Fibroblast of lung (primary cell): ENCODE measurements at places on chromosomes 5 and 9. TPM values are rescaled to one million over a fixed set of nuclear protein-coding genes. Genes with fewer than 3 reads are reported as not detected.

LCN15 gene
- polyA plus RNA-seq: not detected in 2 replicates

SPINK6 gene
- polyA plus RNA-seq: not detected in 2 replicates

MARVELD2 gene
- polyA plus RNA-seq: 2.9 and 5.1 TPM in 2 replicates

TUBB4B gene
- 332 and 663 TPM in 2 replicates for polyA plus RNA-seq

WNK2 gene
- polyA plus RNA-seq: not detected in 2 replicates

LMX1B gene
- polyA plus RNA-seq: not detected in 2 replicates

GRCh38 chr9:23586906-23587305, 239.1 kb downstream of the ELAVL2 start:
- DNase-seq: no peak
- H3K27ac ChIP-seq: no peak overlapping the region
- no peaks in the 10 kb centered on the region for H3K4me1 ChIP-seq
- H3K36me3 ChIP-seq: no peaks in the 10 kb centered on the region
- H3K4me3 ChIP-seq: no peak overlapping the region
- H3K27me3 ChIP-seq: no peaks in the 10 kb centered on the region

DNA sequence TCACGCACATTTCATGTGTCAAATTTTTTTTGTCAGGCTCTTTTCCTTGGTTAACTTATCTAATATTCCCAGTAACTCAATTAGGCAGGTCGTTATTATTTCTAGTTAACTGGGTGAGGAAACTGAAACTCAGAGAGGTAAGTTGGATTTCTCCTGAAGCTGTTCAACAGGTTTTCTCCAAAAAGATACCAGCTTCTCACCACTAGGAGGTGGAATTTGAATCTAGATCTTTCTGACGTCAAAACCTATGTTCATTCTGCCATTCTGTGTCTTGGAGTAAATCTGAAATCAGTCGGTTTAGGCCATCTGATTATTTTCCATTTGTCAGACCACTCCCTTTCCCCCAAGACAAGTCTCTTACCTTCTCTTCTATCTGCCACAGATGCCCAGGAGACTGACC, 572.9 kb downstream of the ACTL7B start:
- H3K4me1 ChIP-seq: no peaks in the 10 kb centered on the region
- no peak overlapping the region for H3K27ac ChIP-seq
- DNase-seq: no peak

GRCh38 chr5:9977070-9977469, 272.6 kb downstream of the ATPSCKMT start:
- no peak for DNase-seq
- H3K27me3 ChIP-seq: peaks cover 2% of the 10 kb centered on the region
- no peaks in the 10 kb centered on the region for H3K36me3 ChIP-seq
- H3K4me3 ChIP-seq: no peak overlapping the region
- no peaks in the 10 kb centered on the region for H3K4me1 ChIP-seq

DNA sequence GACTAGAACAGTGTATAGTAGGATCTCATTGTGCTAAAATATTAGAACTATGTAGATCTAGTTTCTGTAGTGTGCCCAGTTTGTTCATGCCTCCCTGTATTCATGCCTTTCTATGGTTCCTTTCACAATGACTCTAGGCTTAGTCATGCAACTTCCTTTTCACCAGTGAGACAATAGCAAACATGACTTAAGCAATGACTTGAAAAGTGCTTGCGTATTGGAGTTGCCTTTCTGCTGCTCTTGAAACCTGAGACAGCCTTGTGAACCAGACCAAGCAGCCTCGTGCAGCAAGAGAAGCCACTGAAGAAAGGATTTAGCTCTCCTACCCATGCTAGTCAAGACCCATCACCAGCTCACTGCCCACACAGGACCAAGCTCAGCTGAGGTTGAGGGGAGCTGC, 294.5 kb upstream of the TAS2R1 start:
- DNase-seq: peak; percentile 96
- peaks cover 7% of the 10 kb centered on the region for H3K4me1 ChIP-seq
- H3K27me3 ChIP-seq: no peaks in the 10 kb centered on the region
- H3K36me3 ChIP-seq: no peaks in the 10 kb centered on the region

DNA sequence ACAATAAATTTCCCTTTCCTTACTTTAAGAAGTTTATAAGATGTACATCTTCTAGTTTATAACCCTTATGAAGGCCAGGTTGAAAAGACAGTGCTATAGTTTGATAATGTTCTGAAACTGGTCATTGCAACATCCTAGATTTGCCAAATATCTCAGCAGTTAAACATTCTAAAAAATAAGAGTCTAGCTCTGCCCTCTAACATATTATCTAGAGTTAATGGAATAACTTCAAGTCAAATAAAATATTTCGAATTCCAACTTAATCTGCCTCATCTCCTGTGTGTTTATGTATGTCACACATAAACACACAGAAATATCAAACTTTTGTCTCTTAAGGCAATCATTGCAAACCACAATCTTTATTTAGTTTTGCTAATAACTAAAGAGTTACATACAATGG, 796.6 kb downstream of the TLE1 start:
- H3K27ac ChIP-seq: no peak overlapping the region
- no peaks in the 10 kb centered on the region for H3K4me1 ChIP-seq
- no peaks in the 10 kb centered on the region for H3K27me3 ChIP-seq
- no peak overlapping the region for H3K4me3 ChIP-seq

- no peaks in the 10 kb centered on the region for H3K27me3 ChIP-seq
- no peak overlapping the region for H3K4me3 ChIP-seq
- H3K4me1 ChIP-seq: no peaks in the 10 kb centered on the region
- no peaks in the 10 kb centered on the region for H3K36me3 ChIP-seq
- DNase-seq: no peak
Observed at GRCh38 chr5:69137807-69138206, 29.1 kb upstream of the CCNB1 start.

DNA sequence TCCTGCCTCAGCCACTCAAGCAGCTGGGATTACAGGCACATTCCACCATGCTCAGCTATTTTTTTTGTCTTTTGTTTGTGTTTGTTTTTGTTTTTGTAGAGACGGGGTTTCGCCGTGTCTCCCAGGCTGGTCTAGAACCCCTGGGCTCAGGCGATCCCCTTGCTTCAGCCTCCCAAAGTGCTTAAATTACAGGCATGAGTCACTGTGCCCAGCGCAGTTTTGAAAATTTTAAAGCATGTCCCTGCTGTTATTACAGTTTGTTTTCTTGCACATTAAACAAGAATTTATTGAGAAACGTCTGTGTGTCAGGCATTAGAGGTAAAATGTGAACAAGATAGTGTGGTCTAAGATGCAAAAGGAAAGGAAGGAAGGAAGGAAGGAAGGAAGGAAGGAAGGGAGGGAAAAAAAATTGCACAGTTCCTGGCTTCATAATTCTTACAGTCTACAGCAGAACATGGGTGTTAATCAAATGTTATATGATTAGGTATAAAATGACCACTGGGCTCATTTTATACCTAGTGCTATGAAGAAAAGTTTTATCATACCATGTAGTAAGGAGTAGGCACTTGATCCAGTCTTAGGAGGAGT, 205.4 kb downstream of the SNX18 start:
- H3K4me3 ChIP-seq: no peak overlapping the region
- H3K4me1 ChIP-seq: peaks cover 20% of the 10 kb centered on the region
- peak; percentile 53 for DNase-seq
- no peaks in the 10 kb centered on the region for H3K36me3 ChIP-seq
- no peaks in the 10 kb centered on the region for H3K27me3 ChIP-seq

DNA sequence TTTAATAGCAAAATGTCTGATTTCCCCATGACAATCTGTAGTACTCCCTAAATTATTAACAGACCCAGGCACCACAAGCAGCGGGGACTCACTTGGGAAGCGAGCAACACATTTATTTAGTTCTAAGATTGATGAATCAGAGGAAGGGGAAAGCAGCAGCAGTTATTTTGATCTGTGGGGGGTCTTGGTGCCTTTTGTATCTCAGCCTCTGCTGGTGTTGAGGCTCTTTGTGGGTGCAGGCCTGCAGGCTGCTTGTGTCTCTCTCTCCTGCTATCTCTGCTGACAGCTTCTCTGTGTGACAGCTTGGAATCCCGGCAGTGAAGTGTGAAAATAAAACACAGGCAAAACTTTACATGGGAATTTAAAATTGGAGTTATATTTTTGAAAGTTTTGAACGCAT, 878.2 kb upstream of the DMAC1 start:
- H3K36me3 ChIP-seq: no peaks in the 10 kb centered on the region
- no peak overlapping the region for H3K27ac ChIP-seq
- H3K4me1 ChIP-seq: no peaks in the 10 kb centered on the region
- no peaks in the 10 kb centered on the region for H3K27me3 ChIP-seq

- no peak for DNase-seq
- peaks cover 30% of the 10 kb centered on the region for H3K27me3 ChIP-seq
Observed at GRCh38 chr5:181050016-181050415, 9.9 kb downstream of the BTNL9 start.

DNA sequence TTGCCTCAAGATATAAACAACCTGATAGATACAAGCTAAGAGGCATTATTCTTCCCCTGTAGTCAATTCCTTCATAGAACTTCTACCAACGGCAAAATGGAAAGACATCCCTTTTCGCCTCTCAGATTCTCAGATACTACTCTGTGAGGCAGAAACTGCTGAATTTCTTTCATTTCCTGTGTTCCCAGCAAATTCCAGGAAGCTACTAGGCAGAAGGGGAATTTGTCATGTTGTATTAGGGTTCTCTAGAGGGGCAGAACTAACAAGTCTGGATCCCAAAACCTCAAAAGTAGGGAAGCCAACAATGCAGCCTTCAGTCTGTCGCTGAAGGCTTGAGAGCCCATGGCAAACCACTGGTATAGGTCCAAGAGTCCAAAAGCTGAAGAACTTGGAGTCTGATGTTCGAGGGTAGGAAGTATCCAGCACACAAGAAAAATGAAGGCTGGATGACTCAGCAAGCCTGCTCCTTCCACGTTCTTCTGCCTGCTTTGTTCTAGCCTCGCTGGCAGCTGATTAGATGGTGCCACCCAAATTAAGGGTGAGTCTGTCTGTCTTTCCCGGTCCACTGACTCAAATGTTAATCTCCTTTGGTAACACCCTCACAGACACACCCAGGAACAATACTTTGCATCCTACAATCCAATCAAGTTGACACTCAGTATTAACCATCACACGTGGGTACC, 15.2 kb downstream of the RNF180 start:
- DNase-seq: peak; percentile 29
- no peaks in the 10 kb centered on the region for H3K4me1 ChIP-seq
- H3K27me3 ChIP-seq: no peaks in the 10 kb centered on the region
- no peak overlapping the region for H3K27ac ChIP-seq
- H3K36me3 ChIP-seq: no peaks in the 10 kb centered on the region
- H3K4me3 ChIP-seq: no peak overlapping the region

DNA sequence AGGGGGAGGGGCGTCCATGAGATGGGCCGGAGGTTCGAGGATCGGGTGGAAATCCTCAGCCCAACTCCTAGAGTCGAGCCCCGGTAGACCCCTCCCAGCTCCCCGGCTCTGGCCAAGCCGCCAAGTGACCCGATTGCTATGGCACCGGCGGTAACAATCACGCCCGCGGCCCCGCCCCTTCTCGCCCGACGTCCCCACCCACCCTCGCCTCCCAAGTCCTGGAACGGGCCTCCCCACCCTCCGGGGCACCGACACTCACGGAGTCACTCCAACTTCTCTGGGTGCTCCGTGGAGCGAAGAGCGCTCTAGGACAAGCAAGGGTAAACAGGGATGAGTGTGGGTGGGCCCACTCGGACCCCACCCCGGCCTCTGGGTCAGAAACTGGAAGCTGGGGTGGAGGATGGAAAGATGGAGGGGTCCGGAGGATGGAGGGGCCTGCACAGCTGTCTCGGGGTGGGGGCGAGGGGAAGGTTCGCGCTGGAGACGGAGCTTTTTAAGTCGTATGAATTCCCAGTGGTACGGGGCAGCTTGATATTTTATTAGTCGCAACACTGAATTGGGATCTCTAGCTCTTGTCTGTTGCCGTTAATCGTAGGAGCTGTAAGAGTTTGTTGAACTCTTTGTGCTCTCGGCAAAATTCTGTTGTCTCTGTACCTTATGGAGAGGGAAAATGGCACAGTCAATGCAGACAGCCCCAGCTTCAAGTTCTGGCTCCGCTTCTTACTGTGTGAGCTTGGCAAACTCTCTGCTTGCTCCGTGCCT, at the start of gene SPACA9:
Gene SPACA9, plus strand, starts transcription at position 204 of the 762 bp plus-strand sequence. CDS start 5,050 bp downstream, outside the sequence.
- H3K27me3 ChIP-seq: no peaks in the 10 kb centered on the region
- peak within 1 kb of the TSS; percentile 99 for H3K4me3 ChIP-seq
- DNase-seq: peak; percentile 46
